ENCODE measurements at places on chromosomes 5 and 9.

DNA sequence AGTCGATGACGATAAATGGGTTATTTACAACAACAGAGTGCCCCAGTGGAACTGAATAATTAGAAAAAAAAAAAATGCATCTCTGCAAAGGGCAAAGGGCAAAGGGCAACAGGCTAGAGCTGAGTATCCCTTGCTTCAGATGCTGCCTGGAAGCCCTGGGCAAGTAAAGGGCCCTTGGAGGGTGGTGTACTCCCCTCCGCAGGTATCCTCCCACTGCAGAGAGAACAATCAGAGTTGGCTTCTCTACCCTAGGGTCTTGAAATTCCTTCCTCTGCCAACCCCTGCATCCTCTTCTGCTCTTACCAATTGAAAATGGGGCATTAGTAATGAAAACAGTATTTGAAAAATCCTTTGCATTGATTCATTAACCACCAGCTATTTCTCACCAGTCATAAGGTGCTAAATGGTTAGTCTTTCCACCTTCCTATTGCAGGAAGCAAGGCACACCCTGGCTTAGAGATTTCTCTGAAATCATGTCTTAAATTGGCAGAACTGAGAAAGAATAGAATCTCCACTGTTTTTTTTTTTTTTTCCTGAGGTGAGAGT lies 122.6 kb downstream of the SEMA6A start:
- no peak for DNase-seq

GRCh38 chr5:111856876-111857466 lies 100.0 kb upstream of the NREP start:
- DNase-seq, result no peak

DNA sequence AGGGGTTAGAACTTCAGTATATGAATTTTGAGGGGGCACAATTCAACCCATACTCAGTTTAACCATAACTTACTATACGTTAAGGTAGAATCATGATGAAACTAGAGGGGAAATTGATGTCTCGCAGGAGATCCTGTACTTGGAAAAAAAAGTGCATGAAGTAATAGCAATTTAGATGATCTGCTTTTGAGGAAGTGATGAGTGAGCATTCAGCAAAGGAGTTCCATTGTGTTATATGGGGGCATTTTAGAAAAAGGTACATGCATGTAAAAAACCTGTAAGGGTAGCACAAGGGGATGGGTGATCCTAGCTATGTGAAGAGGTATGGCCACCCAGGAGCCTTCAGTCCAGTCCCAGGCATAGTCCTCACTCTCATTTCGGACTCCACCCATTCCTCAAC lies 14.8 kb upstream of the TMC1 start:
- DNase-seq, result no peak

GRCh38 chr9:91032121-91032531 lies 230.5 kb downstream of the SYK start:
- no peak for DNase-seq

DNA sequence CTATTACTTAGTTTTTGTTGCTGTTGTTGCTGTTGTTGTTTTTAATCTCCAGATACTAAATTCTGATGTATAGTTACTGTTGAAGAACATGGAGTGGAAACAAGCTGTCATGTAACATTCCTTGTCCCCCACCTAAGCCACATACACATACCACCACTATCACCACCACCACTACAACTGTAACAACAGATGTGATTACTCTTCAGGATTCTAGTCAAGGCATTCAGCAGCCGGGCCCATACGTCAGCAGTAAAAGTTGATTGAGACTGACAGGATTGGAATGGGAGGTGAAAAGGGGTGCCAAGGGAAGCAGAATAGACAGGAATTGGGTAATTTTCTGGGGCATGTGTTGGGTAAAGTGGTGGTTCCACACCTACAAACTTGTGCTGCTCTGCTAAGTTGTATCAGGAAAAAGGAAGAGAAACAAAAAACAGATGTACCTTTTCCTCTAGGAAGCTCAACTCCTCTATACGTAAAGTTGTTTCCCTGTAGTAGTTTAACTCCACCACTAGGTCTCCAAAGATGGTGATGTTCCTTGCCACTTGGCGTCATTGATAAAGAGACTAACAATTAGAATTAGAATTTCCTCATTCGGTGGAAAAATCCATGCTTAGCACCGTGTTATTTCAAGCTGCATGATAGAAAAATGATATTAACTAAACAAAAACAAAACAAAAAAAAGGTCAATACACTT lies 138.6 kb downstream of the ARRDC3 start:
- DNase-seq, result no peak

Measured in stimulated activated CD4-positive, alpha-beta T cell treated with anti-CD3 and anti-CD28 coated beads, Interleukin-4, amount 100 ng/mL, for 4 hours (primary cell).